ENCODE measurements at places on chromosomes 1 and 21. TPM values are rescaled to one million over a fixed set of nuclear protein-coding genes. Genes with fewer than 3 reads are reported as not detected.

The PRKACB gene
- 47.3 TPM for total RNA-seq

The LCE1F gene
- total RNA-seq = not detected

The CD48 gene
- total RNA-seq = not detected

The ZNF670 gene
- total RNA-seq = 7.3 TPM

The FCRLB gene
- 1.8 TPM for total RNA-seq

The LCE3E gene
- total RNA-seq = not detected

The RAB25 gene
- total RNA-seq = not detected

DNA sequence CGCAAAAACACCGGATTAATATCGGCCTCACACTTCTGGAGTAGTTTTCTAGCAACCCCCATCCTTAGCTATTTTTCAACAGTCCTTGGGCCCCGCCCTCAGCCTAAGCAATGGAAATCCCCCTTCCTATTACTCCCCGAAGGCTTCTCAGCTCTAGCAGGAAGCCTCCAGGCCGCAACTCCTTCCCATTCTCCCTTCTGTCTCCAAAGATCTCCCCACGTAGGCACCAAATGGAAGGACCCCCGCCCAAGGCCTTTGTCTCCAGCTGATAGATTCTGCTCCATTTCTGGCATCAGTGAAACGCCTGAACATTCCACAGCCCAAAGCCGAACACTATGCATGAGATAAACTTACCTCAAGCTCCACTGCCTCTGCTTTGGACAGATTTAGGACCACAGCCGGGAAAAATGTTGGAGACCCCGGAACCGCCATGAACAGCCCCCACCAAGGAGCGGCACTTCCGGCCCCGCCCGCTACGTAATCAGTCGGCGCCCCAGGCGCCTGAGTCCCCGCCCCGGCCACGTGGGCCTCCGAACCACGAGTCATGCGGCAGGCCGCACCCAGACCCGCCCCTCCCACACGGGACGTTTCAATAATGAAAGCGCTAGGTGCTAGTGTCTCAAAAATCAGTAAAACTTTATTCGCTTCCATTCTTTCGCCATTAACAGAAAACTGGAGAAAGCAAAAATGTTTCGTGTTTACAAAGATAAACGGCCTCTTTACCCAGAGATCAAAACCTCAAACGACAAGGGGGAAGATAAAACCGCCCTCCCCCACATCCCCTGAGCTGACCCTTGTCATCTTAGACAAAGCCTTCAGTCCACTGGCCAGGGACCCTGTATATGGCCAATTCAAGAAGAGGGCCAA is at the start of gene NRAS:
Gene NRAS, minus strand, starts transcription at position 468 of the 867 bp plus-strand sequence. CDS start 611 bp downstream, outside the sequence.
- peak; percentile 97 for DNase-seq

GRCh38 chr1:217331698-217332097 is 299.2 kb downstream of the GPATCH2 start:
- no peak for DNase-seq

DNA sequence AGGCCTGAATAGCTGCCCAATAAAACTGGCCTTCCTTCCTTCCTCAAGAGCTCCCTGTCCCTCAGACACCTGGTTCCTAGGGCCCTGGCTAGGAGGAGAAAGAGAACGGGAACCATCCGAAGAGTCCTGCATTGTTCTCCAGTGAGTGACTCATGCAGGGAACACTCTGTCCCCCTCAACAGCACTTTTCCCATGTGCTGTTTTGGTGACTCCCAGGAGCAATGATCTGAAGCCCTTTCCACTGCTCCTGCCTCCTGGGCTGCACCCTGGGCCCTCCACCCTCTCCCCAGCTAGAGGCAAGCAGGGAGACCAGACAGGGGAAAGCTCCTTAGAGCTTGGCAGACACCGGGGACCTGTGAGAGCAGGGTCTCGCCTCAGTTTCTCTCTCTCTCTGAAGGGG is 18.9 kb downstream of the TNNT2 start:
- DNase-seq = no peak

DNA sequence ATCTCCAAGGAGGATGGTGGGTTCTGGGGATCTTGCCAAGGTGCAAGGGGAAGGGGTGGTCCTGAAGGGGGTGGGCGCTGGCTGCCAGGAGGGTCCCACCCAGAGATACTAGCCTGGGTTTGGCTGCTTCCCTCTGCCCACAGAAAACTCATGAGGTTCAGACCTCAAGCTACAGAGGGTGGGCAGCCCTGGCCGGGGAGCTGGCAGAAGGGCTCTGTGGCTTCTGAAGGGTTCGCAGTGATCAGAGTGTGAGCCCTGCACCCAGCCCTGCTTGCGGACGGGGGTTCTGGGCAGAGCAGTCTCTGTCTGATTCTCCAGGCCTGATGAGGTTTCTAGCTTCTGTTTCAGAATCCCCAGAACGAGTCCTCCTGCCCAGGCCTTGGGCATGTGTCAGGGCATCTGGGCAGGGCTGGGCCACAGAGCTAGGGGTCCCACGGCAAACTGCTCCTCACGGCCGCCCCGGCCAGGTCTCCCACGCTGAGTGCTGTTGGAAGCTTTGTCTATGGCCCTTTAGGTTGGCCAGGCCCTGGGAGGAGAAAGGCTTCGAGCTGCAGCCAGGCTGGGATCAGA is 635 bp upstream of the MMEL1 start:
- no peak for DNase-seq

GRCh38 chr1:59446257-59446901 is 149.5 kb downstream of the FGGY start:
- peak; percentile 65 for DNase-seq

DNA sequence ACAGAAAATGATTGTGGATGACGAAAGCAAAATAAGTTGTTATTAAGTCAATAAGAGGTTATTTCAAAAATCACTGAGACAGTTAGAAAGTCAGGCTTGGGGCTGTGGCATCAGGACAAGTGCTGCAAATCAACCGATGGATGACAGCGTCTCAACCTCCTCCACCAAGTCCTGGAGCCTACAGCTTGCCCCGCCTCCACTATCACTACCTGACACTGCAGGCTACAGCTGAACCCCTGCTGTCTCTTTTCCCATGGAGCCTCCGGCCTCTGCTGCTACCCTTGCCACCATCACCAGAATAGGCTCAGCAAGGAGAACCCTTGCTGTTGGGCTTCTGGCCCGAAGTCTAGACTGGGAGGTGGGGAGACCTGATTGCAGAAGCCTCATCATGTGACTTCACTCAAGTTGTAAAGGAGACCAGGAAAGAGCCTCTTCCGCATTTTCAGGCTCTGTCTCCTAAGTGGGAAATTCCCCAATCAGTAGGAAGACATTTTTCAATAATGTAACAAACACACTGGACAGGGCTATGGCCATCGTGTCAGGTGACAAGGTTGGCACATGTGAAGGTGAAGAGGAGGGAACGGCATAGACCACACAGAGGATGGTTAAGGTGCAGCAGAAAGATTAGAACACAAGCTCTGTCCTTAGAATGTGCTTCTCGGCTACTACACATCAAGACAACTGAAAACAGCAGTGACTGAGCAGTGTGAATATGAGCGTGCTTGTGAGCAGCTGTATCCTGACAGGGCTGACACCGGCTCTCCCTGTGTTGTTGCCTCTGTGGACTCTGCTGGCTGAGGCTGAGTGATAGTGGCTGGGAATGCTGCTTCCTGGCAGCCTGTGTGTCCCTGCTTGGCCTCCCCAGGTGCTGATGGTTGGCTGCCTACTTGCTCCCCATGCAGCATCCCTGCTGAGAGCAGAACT is 660.7 kb downstream of the PTPRU start:
- DNase-seq = peak; percentile 38

GRCh38 chr21:34933609-34934335 is 115.3 kb downstream of the RUNX1 start:
- peak; percentile 26 for DNase-seq

- DNase-seq = no peak
Measured at GRCh38 chr1:174415506-174415905, 32.3 kb upstream of the GPR52 start.

GRCh38 chr1:117795190-117795589 is 134.2 kb downstream of the GDAP2 start:
- DNase-seq = peak; percentile 94

DNA sequence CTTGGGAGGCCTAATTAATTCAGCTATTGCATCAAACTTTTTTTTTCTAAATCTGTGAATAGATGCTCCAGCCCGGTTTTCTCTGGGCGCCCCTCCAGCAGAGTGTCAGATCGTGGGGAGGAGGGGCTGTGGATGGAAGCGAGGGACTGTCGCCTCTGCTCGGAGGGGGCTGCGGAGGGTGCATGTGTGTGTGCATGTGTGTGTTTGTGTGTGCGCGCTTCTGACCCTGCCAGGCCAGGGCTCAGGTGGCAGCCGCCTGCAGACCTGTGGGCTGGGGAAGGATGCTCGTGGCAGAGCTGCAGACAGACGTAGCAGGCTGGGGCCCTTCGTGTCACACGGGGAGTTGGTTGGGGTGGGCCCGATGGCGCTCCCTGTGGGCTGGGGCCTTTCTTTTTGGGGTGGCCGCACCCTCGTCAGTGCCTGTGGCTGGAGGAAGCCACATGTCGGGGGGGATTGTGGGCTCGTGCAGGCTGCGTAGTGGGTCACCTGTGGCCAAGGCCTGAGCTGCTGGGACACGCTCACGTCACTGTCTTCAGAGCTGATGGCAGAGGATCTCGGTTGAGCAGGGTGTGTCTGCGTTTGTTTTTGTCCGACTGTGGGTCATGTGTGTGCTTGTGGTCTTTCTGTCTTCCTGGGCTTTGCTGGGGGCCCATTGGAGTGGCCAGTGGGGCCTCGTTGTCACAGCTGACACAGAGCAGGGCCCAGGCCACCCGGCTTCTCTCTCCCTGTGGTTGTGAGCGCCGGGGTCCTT is 2.8 kb downstream of the SKI start:
- no peak for DNase-seq

DNA sequence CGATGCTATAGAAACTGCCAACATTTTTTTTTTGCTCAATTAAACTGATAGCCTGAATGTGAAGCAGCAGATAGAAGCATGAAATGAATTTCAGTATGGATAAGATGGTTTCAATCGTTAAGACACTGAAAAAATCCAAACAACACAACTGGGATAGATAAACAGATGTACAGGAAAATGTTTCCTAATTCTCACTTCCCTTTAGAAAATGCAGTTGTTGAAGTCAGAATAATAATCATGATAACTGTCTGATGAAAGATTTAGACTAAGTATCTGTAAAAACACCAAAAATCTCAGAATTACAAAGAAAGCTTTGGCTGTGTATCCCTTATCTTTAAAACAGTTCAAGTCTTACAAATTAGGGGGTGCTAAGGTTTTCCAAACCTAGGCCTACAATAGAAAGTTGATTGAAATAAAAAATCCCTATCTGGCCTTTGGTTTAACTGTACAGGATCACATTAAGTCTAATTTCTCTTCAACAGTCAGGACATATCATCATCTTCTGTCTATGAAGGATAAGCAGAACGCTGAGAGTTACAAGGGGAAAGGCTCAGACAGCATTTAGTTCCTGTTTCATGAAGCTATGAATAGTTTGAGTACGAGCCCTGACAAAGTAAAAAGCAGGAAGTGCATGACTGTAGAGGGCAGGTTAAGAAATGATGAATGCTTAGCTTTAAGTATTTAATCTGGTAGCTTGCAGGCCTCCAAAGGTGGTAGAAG is 203.2 kb downstream of the APP start:
- no peak for DNase-seq

DNA sequence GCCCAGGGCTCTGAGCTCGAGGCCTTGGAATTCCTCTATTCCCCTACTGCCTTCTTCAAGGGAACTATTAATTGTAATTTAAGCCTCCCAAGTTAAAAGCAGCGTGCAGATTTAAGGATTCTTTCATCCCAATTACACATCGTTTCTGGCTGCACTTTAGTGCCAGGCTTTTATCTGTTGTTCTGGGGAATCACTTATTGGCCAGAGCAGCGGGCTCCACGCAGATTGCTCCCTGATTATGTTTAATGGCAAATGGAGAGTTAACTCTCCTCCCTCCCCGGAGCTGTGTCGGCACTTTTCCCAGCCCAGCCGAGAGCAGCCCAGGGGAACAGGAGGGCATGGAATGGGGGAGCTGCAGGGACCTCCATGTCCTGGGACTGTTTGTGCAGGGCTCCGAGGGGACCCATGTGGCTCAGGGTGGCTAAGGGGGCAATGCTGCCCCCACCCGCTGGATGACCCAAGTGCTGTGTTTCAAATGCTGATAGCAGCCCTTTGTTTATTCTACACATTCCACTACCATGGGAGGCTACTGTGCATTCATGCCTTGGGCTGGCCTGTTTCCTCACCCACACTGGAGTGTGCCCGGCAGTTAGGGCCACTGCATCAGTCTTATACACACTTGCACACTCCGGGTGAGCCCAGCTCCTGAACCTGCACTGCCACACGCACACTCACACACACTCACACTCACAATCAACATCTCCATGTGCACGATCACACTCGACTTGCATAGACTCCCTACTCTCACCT is 93.3 kb upstream of the POU3F1 start:
- DNase-seq = peak; percentile 63

DNA sequence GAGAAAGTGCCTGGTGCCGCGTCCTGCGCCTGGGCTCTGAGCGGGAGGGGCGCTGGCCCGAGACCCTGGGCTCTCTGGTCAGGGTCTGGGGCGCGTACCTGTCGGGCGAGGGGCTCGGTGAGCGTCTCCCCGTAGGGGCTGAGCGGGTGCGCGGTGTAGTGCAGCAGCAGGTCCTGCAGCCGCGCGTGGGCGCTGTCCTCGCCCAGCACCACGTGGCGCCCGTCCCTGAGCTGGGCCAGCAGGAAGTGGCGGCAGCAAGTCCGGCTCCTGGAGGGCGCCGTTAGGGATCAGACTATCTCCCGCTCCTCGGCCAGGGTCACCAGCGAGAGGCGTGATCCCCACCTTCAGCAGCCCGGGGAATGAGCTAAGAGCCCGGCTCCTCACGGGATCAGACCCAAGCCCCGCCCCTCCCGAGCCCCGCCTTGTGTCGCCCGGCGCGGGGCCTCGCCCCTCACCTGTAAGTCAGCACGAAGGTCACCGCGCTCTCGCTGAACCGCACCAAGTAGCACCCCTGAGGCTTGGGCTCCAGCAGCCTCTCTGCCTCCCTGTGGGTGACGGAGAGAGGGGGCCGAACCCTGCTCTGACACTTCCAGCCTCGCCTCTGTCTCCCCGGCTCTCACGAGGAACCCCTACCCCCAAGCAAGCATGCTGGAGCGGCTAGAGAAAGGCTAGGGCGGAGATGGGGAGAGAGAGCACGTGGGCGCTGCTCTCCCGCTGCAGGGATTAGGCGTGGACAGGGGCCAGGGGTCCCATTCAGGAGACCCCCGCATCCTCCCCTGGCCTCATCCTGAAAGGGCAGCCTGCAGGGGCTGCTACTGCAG is 2.7 kb downstream of the SH2D2A start:
- DNase-seq = peak; percentile 58

- no peak for DNase-seq
Measured at GRCh38 chr21:41831866-41832595, 47.1 kb downstream of the PRDM15 start.

- DNase-seq = peak; percentile 78
Measured at GRCh38 chr1:13965770-13966398, 265.9 kb downstream of the PRDM2 start.

GRCh38 chr1:89842567-89843272 is 21.9 kb downstream of the LRRC8D start:
- DNase-seq = peak; percentile 44

- no peak for DNase-seq
Measured at GRCh38 chr1:229381234-229381633, 38.4 kb upstream of the CCSAP start.
